ENCODE measurements at places on chromosomes 3 and 15.

- no peak for DNase-seq
Measured at GRCh38 chr3:46447228-46447985, 17.3 kb downstream of the LTF start.

GRCh38 chr15:46343196-46343935 is 708.5 kb downstream of the SQOR start:
- DNase-seq, result no peak

DNA sequence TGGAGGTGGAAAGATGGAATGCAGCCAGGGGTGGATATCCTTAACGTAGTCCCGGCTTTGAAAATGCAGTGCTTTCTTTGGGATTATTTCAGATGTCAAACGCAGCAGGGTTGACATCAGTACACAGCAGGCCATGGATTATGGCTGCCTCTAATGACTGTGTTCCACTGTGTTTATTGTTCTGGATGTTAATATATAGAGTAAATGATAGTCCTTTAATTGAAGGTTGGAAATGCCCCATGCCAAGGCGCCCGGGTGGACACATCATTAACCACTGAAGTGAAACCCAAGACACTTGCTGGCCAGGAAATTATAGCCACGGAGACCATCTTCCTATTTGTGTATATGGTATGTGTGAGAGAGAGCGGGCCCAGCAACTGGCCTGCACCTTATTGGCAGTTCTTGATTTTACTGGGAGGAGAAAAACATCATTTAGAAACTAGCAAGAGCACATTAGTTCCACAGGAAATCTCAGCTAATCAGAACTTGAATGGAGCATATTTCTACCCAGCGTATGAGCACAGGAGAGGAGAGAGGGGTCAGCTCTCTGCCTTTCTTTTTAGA is 254.9 kb upstream of the RASGRP1 start:
- no peak for DNase-seq

GRCh38 chr15:85792912-85793590 is 1.7 kb downstream of the KLHL25 start:
- no peak for DNase-seq

DNA sequence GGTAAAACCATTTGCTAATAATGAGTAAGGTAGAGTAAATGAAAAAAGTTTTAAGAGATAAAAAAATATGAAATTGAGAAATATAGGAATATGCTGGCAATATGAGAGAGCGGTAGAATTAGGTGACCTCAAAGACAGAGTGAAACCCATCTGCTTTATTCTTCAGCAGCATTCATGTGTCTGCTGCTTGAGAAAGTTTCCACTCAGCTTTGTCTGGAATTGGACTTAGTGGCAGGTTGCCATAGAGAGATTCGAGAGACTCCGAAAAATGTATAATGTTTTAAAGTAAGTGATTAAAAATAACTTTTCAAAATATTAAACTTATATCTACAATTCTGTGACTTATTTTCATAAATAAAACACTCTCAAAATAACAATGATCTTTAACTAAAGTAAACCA is 5.0 kb downstream of the SUCNR1 start:
- no peak for DNase-seq
